ENCODE measurements at places on chromosomes 5 and 9.
A peak's percentile ranks its signal among the peaks of the same experiment; 100 is the strongest.

DNA sequence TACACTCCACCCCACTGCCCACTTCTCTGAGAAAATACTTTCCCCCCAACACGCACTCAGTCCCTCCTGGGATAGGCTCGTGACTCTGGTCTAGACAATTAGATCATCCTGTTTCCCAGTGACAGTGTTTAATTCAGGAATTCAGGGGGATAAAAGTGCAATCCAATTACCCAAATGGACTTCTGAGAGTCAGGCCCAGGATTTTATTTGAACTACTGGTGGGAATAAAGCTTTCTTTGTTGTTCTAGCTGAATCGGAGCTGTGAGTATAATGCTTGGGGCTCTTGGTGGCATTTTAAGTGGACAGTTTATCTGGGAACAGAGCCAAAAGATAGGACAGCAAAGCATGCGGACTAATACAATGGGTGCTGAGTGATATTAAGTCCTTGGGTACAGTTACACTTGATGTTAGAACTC is 683.3 kb downstream of the MAT2B start:
- no peak for DNase-seq

DNA sequence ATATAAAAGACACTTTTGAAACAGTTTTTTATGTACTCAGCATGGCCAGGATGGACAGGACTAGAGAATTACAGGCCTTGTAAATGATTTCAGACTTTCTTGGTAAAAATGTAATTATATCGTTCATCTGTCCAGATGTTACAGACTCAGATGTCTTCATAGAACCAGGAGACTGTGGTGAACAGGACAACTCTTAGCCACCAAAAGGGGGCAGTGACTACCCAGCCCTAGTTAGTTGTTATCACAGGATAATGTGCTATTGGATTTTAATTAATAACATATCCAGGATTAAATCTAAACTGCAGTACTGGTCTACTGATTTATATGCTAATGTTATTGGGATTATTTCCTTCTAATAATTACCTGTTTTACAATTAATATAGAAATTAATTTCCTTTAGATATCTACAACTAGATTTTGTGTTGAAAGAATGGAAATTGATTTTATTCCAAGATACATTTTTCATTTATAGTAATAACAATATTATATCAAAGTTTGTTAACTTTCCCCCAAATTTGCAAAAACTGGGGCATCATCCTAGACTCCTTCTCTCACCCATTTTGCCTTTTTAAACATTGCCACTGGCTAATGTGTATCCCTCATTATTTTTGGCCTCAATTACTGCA is 99.4 kb downstream of the MTREX start:
- DNase-seq = peak; percentile 67

GRCh38 chr5:13739479-13739878 is 205.0 kb downstream of the DNAH5 start:
- DNase-seq = no peak

GRCh38 chr5:6659941-6660684 is 26.9 kb downstream of the SRD5A1 start:
- no peak for DNase-seq

DNA sequence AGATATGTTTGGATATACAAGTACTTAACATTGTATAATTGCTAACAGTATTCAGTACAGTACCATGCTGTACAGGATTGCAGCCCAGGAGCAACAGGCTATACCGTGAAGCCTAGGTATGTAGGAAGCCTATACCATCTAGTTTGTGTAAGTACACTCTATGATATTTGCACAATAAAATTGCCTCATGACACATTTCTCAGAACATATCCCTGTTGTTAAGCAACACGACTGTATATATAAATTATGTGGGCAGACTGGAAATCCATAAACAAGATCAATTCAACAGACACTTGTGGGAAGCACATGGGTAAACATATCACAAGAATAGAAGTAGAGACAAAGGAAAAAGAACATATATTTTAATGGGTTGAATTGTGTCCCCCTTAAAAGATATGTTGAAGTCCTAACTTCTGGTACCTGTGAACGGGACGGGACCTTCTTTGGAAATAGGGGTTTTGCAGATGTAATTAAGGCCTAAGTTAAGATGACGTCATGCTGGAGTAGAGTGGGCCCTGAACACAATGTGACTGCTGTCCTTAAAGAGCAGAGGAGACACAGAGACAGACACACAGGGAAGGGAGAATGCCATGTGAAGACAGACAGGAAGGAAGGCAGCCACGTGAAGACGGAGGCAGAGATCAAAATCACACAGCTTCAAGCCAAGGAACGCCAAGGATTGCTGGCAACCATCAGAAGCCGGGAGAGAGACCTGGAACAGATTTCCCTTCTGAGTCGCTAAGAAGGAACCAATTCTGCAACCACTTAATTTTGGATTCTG is 76.3 kb downstream of the SCAI start:
- DNase-seq = peak; percentile 18

- peak; percentile 4 for DNase-seq
These were observed 628 bp downstream of the PPP2R2B start for GRCh38 chr5:146877783-146878475.

GRCh38 chr5:3376611-3377010 is 219.0 kb upstream of the IRX1 start:
- DNase-seq = no peak

GRCh38 chr9:138011951-138012500 is 134.4 kb downstream of the CACNA1B start:
- DNase-seq = no peak

DNA sequence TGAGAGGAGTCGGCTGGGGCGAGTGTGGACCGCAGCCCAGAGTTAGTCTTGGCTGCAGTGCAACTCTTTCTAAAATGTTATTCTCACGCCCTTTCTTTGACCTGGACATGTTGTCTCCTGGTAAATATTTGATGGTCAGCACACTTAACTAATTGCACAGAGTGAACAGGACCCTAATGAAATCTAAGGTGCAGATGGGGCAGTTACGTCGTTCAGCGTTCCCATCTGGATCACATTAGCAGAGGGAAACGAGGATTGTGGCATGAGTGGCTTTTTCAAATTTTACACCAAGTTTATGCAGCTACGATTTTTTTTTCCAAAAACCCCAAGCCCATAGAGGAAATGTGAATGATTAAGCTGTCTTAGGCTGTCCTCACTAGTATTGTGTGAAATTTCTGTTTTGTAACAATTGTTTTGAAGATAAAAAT is 483 bp downstream of the C9orf85 start:
- DNase-seq = peak; percentile 63

GRCh38 chr5:102875721-102876123 is 120.6 kb downstream of the PAM start:
- no peak for DNase-seq

GRCh38 chr9:114224247-114224610 is 68.9 kb downstream of the COL27A1 start:
- DNase-seq = peak; percentile 68

GRCh38 chr9:123540457-123540856 is 184.5 kb downstream of the CRB2 start:
- no peak for DNase-seq

DNA sequence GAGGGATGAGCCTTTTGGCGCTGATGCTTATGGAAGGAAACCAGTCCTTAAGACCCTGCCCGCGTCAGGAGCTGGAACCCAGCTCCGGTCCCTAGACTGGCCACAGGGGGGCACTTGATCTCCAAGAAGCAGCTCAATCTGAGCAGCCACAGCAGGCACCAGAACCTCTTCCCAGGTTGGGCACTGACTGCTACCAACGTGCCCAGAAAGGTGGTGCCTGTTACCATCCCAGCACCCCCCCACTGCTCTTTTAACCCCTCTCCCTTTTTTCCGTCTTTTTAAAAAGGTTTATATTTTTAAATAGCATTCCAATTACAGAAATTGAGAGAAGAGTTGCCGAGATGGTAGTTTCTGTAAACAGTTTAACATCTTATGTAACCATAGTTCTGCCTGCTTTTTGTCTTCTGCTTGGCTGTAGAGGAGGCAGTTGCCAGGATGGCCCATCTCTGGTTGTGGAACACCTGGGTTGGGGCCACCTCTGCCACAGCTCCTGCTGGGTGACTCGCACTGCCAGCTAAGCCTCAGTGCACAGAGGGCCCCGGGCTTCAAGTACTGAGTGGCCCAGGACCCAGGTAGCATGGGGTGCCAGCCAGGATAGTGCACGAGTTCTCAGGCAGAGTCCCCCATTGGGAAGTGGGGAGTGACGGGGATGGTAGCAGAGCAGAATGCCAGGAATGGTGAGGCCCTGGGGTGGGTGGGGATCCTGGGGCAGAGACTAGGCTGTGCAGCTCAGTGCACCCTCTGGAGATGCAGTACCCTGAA is 62.8 kb downstream of the PFDN1 start:
- DNase-seq = peak; percentile 55

- no peak for DNase-seq
These were observed at the start of gene CSF2 for GRCh38 chr5:132073231-132074013. Gene CSF2 (plus strand): TSS chr5:132073789. CDS start chr5:132073824, 35 bp downstream.

GRCh38 chr9:128632486-128632885 is 24.2 kb downstream of the DYNC2I2 start:
- no peak for DNase-seq

DNA sequence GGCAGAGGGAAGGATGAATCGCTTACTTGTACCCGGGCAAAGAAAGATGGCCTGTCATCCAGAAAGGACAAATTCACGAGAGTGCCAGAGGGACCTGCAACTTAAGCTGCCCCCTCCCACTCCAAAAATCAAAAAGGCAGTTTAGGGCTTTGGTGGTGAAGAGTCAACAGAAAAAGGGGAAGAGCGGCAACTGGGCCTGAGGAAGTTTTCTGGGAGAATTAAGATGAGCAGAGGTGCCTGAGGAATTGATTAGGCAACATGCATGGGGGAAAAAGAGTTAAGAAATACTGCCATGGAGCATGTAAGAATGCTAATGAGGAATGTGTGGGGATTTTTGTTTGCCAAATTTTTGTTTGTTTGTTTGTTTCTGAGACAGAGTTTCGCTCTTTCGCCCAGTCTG is 1.8 kb upstream of the ACTL7B start:
- DNase-seq = no peak

- DNase-seq = no peak
These were observed 696 bp downstream of the ZNF622 start for GRCh38 chr5:16464664-16465543.

GRCh38 chr5:158051036-158051435 is 192.1 kb upstream of the CLINT1 start:
- DNase-seq = peak; percentile 55

GRCh38 chr5:92567831-92568450 is 1013.1 kb downstream of the NR2F1-AS1 start:
- DNase-seq = no peak

GRCh38 chr5:172641359-172642050 is 442 bp downstream of the NEURL1B start:
- no peak for DNase-seq

GRCh38 chr5:39440192-39440957 is 15.6 kb upstream of the DAB2 start:
- no peak for DNase-seq

DNA sequence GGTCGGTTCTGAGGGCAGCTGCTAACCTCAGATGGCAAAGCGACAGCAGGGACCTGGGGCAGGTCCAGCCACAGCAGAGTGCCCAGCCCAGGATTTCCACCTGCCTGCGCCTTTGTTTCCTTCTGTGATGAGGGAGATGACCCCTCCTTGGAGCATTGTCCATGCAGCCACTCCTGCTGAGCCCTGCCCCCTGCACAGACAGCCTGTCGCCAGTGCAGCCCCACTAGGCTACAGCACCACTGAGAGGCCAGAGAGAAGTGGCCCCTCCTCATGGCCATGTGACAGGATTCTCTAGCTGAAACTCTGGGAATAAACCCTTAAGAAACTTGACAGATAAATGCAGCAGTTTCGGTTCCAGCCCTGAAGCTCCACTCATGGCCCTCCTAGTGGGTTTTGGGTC is 10.5 kb upstream of the MRNIP start:
- DNase-seq = no peak

GRCh38 chr5:60370508-60370907 is 329.5 kb downstream of the DEPDC1B start:
- peak; percentile 8 for DNase-seq
